ENCODE measurements at places on chromosomes 6 and 20. TPM values are rescaled to one million over a fixed set of nuclear protein-coding genes. Genes with fewer than 3 reads are reported as not detected.

DNA sequence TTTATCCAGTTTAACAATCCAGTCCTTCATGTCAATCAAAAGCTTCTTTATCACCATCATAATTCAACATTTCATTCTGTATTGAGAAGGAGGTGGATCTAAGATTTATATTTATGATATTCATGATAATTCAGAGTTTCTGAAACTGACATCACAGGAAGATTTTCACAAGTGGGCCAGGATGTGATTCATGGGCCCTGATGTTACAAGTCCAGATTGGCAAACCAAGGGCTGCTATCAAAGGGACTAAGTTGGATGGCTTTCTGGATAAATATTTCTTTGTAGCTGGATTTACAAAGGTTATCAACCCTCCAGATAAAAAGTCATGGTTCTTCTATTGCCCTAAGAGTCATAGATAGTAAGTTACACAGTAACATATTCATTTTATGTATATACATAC, 866.5 kb downstream of the KIF16B start:
- DNase-seq, result no peak

The ARFRP1 gene
- total RNA-seq, result 24.6 TPM

GRCh38 chr6:139370283-139370998, 4.0 kb downstream of the CITED2 start:
- DNase-seq, result no peak

DNA sequence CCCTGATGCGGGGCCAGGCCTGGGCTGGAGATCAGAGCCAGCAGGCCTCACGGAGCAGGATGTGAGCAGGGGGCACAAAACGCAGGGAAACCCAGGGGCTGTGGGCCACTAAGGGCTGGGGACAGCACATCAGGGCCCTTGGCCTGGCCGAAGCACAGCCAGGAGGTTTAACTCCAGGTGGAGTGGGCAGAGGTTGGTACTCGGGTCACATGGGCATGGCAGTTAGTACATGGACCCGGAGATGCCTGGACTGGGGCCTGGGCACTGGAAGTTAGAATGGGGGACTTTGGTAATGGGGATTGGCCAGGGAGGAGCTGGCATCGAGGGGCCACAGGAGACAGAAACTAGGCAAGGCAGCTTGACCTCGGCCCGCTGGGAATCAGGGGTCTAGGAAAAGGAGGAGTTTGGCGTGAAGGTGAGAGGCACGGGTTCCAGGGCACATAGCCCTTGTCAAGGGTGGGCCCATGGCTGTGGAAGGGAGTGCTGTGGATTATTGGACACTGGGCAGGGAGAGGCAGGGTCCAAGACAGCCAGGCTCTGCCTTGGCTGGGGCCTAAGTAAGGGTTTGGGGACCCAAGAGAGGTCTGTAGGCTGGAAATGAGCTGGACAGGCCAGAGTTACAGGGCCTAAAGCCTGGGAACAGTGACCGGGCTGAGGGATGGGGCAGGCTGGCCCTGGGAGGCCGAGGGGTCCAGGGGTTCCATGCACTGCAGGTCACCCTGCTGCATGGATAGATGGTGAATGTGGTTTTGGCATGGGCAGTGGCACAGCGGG, 41.6 kb upstream of the CD93 start:
- DNase-seq, result no peak

The ZNF343 gene
- 5.8 TPM for total RNA-seq

- no peak for DNase-seq
Observed at GRCh38 chr6:134979142-134979541, 29.2 kb upstream of the ALDH8A1 start.

The DNAH8 gene
- total RNA-seq, result not detected
